Fibroblast of skin of right quadriceps (primary cell): ENCODE measurements at places on chromosomes 13 and 19.

DNA sequence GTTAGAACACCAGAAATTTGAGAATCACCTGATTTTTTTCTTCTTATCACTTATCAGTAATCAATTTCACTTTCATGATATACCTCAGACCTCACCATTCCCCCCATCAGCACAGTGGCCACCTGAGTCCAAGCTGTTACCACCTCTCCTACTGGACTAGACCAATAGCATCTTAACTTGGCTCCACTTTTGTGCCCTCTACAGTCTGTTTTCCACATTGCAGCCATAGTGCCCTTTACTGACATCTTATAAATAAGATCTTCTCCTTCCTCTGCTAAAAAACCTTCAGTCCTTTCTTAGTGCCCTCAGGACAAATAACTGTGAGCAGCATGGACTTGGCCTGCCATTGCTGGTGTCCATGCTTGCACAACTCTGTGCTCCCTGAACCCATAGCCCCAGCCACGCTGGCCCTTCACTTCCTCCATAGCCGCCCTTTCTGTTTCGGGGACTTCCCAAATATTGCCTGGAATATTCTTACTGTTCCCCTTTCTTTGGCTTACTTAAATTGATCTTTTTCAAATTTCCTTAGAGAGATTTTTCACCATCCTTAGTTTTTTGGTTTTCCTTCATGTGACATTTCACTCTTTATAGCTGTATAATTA lies 380.8 kb downstream of the LMO7 start:
- no peak for DNase-seq

GRCh38 chr19:50980208-50980607 lies 3.5 kb downstream of the KLK7 start:
- DNase-seq = no peak

GRCh38 chr19:46471116-46471733 lies at the start of gene PNMA8A:
Gene PNMA8A, minus strand, starts transcription at chr19:46471563. Its CDS starts 528 bp downstream, at chr19:46471035.
- DNase-seq = peak; percentile 72

- no peak for DNase-seq
Measured at GRCh38 chr13:98529171-98529570, 47.7 kb downstream of the STK24 start.

DNA sequence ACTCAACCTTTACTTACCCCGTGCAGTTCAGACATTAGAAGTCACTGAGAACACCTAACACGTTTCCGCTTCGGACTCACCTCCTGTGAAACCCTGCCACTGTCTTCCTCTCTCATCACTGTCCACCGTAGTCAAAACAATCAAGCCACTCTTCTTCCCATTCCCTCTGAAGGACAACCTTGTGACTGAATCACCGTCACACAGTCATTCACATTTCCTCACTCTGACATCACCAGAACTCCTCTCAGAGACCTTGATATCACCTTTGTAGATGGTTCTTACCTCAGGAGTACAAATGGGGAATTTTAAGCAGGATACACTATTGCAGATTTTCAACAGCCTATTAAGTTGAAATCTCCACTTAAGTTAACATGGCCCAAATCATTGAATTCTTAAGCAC lies 1.3 kb upstream of the KBTBD6 start:
- no peak for DNase-seq

GRCh38 chr19:4457654-4458395 lies at the start of gene UBXN6:
Gene UBXN6, minus strand, starts transcription at chr19:4457794. Its CDS starts 97 bp downstream, at chr19:4457697.
- DNase-seq = peak; percentile 99

- DNase-seq = no peak
Measured at GRCh38 chr13:50610238-50610637, 233.3 kb downstream of the DLEU7 start.
